ENCODE measurements at places on chromosomes 2 and 18. TPM values are rescaled to one million over a fixed set of nuclear protein-coding genes. Genes with fewer than 3 reads are reported as not detected.

Gene ACVR1C
- 0.04 TPM for total RNA-seq

Gene MYOM1
- total RNA-seq: 219 TPM

Gene FBLN7
- 1.3 TPM for total RNA-seq

Gene INPP5D
- 6.8 TPM for total RNA-seq

Gene OTX1
- 0.14 TPM for total RNA-seq

Gene DNAJC5G
- total RNA-seq: 14.1 TPM

Gene TGIF1
- total RNA-seq: 43.0 TPM

Gene CHRND
- total RNA-seq: 0.09 TPM

Gene UGT1A9
- total RNA-seq: not detected

Gene GATA6
- total RNA-seq: 182 TPM

Gene MOB1A
- 43.3 TPM for total RNA-seq

Gene GKN2
- not detected for total RNA-seq

Gene POTEC
- not detected for total RNA-seq

Gene VAMP8
- 15.7 TPM for total RNA-seq

Gene ZNF385B
- 3.0 TPM for total RNA-seq

Gene DSG1
- not detected for total RNA-seq

Gene LRATD1
- total RNA-seq: 1.5 TPM

Gene SCN9A
- 1.4 TPM for total RNA-seq

Gene GPR45
- not detected for total RNA-seq

Gene TMEM182
- total RNA-seq: 5.2 TPM

Gene NOSTRIN
- 0.92 TPM for total RNA-seq

Gene KIF5C
- 3.0 TPM for total RNA-seq

Gene MDH1B
- total RNA-seq: 4.7 TPM

Gene PNO1
- 19.3 TPM for total RNA-seq

Gene SLC23A3
- total RNA-seq: 0.09 TPM

Gene ATRAID
- 177 TPM for total RNA-seq

Gene USP40
- 23.6 TPM for total RNA-seq

Gene SERPINB10
- total RNA-seq: not detected

Gene AQP12A
- total RNA-seq: not detected

Gene DYNAP
- total RNA-seq: not detected

Gene PTPRM
- total RNA-seq: 37.0 TPM

Gene BCL11A
- total RNA-seq: 15.7 TPM

Gene RAMP1
- total RNA-seq: 3.1 TPM

Gene AGXT
- 0.67 TPM for total RNA-seq

Gene TAF4B
- total RNA-seq: 8.2 TPM

Gene ALKAL2
- 0.95 TPM for total RNA-seq

Gene MC2R
- not detected for total RNA-seq

Gene FAP
- not detected for total RNA-seq

Gene COL4A4
- total RNA-seq: 0.14 TPM

Gene LYPD1
- total RNA-seq: 2.3 TPM

Gene MALL
- total RNA-seq: not detected

Gene HES6
- total RNA-seq: 8.8 TPM

Gene C2orf69
- total RNA-seq: 11.0 TPM

Gene KCNJ13
- not detected for total RNA-seq

Gene CTAGE1
- not detected for total RNA-seq

Gene CNRIP1
- 6.9 TPM for total RNA-seq

Gene CUL3
- total RNA-seq: 47.6 TPM

Gene DNAJB2
- 182 TPM for total RNA-seq

Gene DOK6
- total RNA-seq: 13.9 TPM

Gene DSG2
- 45.3 TPM for total RNA-seq

Gene NTSR2
- total RNA-seq: not detected

Gene IL37
- not detected for total RNA-seq

Gene SH3BP4
- 55.0 TPM for total RNA-seq

Gene EFR3B
- total RNA-seq: 12.9 TPM

Gene KLHL14
- total RNA-seq: 69.8 TPM

Measured in cardiac muscle cell (in vitro differentiated cells and primary cell).